ENCODE measurements at places on chromosomes 5 and 9. TPM values are rescaled to one million over a fixed set of nuclear protein-coding genes. Genes with fewer than 3 reads are reported as not detected.

DNA sequence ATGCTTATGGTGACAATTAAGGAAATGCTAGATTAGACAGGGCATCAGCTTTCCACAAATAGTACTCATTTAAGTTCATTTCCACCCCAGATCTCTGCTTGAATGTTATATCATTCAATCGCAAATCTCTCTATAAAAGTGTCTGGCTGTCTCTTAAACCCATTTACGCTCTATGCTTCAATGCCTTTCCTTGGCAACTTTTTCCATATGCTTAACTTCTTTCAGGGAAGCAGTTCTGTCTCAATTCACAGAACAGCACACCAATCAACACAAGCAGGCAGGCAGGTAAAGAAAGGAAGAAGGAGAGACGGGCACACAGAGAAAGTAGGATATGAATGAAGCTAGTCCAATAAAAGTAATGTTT lies 243.1 kb downstream of the DENND1A start:
- DNase-seq, result no peak

Gene PCDHGC4
- total RNA-seq, result 0.75 TPM

GRCh38 chr5:60497706-60498500 lies 202.1 kb downstream of the DEPDC1B start:
- DNase-seq, result no peak

Gene CCDC171
- total RNA-seq, result 4.5 TPM

DNA sequence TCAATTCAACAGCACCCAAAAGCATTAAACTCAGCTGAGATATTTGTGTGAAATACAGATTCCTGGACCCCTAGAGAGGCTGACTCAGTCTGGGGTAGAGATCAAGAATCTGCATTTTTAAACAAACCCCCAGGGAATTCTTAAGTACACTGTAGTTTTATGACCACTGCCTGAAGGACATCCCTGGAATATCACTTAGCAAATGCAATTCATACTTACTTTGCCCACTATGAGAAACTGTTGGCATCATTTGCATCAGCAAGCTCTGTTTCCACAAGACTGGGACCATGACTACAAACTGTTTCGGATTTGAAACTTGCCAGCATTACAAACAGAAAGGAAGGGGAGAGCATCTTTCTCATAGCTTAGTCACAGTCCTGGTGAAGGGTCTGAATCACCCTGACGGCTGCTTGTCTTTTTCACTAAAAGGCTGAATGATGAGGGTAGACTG lies 63.7 kb downstream of the MLLT3 start:
- no peak for DNase-seq

GRCh38 chr5:15717001-15717400 lies 217.0 kb downstream of the FBXL7 start:
- no peak for DNase-seq

GRCh38 chr5:159316519-159317383 lies 13.5 kb downstream of the IL12B start:
- no peak for DNase-seq

Gene F2RL1
- total RNA-seq, result 177 TPM

DNA sequence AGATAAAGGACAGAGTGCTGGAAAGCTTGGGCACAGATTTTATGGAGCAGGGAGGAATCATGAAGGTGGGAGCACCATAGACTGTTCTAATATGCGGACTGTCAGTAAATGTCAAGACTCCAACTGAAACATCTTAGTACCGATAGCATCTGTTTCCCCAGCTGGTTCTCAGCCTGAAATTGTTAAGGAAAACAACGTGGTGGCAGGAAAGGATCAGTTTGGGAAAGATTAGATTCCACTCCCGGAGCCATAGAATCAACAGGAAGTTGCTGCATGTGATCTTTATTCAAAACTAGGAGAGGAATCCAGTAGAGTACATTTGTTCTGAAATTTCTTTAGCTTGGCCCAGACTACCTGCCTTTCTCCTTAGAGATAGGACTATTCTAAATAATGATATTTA lies 559.1 kb downstream of the CSNK1G3 start:
- DNase-seq, result no peak

Gene SELENOP
- total RNA-seq, result 1,750 TPM

Gene ZNF782
- 8.2 TPM for total RNA-seq

- no peak for DNase-seq
Measured at GRCh38 chr5:138508958-138509357, 34.1 kb downstream of the ETF1 start.

Gene GPR21
- total RNA-seq, result 3.2 TPM

DNA sequence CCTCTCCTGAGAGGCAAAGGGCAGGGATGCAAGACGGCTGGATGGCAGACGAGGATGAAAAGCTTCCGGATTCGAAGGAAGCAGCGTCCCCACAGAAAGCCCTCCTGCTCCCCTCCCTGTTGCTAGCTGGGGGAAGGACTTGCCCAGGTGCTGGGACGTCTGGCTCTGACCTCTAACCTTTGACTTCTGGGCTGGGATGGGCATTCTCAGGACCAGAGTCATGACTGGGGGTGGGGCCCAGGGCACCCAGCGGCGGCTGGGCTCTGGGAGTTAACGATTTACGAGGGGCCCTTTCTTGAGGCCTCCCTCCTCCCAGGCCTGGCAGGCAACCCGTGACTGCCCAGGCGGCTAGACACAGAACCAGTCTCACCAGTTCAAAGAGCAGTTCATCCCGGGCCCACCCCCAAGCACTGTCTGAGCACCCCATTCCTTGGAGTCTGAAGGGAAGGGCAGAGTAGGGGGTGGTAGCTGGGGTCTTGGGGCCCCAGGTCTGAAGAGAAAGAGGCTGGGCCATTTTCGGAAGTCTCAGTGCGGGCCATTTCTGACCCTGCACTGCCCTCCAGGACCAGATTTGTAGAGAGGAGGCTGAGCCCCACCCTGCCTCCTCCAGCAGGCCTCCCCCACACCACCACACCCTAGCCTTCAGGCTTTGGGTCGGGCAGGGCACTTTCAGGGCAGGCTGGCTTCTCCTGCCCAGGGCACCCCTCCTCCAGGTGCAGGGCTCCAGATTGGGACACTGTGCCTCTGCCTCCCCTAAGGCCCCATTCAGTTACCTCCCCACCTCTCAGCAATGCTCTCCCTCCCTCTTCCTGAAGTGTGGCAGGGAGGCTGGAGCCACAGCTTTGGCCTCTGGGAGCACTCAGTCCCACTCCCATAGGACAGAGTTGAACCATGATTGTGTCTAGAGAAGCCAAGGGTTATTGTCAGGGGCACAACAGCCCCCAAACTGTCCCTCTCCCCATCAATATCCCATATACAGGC lies 5.0 kb upstream of the CXXC5 start:
- peak; percentile 90 for DNase-seq

Gene NR2F1-AS1
- total RNA-seq, result 2.2 TPM

DNA sequence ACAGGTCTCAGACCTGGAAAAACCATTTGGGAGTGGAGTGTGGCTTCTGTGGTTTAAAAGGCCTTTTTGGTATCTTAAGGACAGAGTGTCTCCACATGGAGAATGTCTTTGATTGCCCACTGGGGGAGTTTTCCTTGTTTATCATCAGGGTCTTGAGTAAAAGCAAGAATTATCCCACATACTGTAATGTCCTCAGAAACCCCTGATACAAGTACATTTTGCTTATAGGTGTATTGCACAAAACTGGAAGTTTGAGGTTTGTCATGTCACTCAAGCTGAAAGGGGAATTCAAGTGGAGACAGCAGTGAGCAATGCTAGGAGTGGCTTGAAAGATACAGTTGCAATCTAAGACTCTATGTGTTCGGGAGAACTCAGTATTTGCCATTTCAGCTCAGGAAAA lies 62.7 kb upstream of the GRAMD2B start:
- DNase-seq, result no peak

Gene SLC6A7
- total RNA-seq, result 18.9 TPM

- DNase-seq, result no peak
Measured at GRCh38 chr5:143376911-143377813, 26.3 kb downstream of the NR3C1 start.

Gene TEX48
- total RNA-seq, result not detected

Gene SGCD
- total RNA-seq, result 7.4 TPM

DNA sequence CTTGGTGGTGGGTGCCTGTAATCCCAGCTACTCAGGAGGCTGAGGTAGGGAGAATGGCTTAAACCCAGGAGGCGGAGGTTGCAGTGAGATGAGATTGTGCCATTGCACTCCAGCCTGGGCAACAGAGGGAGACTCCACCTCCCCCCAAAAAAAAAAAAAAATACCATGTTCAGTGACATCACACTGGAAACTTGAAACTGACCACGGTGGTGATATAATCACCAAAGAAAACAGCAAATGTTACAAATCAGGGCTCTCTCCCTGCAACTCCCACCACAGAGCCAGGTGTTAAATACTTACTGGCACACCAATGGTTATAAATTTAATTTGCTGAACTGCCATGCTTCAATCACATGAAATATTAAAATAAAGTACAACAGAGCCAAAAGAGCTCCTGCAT lies 81.4 kb downstream of the ZNF608 start:
- DNase-seq, result no peak

Gene FOXD4L5
- total RNA-seq, result 0.29 TPM

GRCh38 chr5:107381189-107381856 lies 289.4 kb downstream of the EFNA5 start:
- DNase-seq, result no peak

GRCh38 chr9:4048441-4048840 lies 251.4 kb downstream of the GLIS3 start:
- no peak for DNase-seq

DNA sequence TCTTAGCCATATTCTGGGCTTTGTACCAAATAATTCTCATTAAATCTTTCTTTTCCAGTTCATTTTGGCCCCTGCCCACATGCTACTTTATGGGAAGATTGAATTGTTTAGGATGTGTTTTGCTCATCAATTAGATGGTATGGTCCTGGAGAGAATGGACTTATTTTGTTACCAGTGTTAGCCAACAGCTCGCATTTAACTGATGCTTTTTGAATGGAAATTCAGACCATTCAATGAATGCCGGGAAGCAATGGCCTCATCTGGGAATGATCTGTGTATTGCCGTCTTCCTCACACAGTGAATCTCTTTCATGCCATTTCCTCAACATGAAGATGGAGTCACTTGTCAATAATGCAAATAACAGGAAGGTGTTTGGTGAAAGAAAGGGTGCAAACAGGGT lies 370.6 kb upstream of the PIK3R1 start:
- no peak for DNase-seq

DNA sequence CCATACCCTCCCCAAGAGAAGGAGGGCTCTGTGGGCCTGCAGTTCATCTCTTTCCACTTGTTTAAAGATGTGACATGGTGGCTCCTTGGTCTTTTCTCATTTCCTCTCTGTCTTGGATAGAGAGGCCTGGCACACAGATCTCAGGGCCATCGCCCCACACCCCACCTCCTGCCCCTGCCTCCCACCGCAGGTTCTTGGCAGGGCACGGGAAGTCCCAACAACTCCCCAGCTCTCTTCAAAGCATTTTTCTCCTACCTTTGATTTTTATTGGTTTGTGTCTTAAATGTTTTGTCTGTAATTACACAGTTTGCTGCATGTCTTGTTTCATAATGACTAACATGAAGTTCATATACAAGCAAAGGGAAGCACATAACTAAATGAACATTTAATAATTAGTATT lies 178.5 kb upstream of the MSX2 start:
- DNase-seq, result no peak

GRCh38 chr5:123217173-123217572 lies 128.1 kb downstream of the PRDM6 start:
- no peak for DNase-seq

DNA sequence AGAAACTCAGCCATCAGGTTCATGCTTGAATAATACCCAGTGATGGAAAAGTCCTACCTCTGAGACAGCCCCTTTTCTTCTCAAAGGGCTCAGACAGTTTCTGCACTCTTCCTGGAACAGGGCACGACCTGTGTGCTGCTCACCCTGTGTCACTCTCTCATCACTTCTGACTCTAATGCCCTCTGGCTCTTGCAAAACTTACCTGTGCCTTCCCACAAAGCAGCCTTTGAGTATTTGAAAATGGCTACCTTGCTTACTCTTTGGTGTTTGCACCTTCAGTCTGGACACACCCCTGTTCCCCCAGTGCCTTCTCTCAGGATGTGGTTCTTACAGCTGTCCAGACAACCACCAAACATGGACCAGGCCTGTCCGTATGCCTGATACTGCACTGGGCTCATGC lies 171.4 kb downstream of the GRIA1 start:
- no peak for DNase-seq

GRCh38 chr5:87210743-87211142 lies 56.9 kb upstream of the RASA1 start:
- DNase-seq, result peak; percentile 56

Gene PTGES
- total RNA-seq, result 5.2 TPM

- DNase-seq, result no peak
Measured at GRCh38 chr5:159963935-159964334, 45.0 kb upstream of the TTC1 start.

DNA sequence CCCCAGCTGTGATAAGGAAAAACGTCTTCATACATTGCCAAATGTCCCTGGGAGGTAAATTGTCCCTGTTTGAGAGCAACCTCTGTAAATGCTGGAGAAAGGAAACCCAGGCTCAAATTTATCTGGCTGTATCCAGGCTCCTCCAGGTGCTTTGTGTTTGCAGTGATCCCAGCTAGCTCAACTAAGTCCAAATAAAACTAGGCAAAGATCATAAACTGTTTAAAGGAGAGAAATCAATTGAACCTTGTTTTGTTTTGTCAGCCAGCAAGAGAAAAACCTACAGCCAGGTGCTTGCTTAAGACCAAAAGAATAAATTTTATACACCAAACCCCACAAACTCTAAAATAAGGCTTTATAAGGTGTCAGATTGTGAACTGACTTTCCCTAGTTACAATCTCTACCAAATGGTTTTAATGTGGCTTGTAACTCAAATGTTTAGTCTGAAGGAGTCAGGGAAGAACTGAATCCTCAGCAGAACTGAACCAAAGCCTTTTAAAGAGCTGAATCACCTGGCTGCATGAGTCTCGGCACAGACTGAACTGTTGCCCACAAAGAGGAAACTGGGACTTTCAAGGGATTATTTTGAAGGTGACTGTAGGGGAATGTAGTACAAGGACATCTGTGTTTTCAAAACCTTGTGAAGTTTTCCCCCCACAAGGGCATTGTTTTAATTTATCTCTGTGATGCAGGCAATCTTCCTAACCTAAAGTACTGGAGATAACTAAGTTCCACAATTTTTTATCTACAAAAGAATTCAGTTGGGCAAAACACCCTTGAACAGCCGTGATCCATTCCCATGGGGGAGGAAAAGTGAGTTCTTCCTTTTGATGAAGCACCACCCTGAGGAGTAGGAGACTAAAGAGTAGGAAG lies 201.7 kb upstream of the TARS1 start:
- no peak for DNase-seq

DNA sequence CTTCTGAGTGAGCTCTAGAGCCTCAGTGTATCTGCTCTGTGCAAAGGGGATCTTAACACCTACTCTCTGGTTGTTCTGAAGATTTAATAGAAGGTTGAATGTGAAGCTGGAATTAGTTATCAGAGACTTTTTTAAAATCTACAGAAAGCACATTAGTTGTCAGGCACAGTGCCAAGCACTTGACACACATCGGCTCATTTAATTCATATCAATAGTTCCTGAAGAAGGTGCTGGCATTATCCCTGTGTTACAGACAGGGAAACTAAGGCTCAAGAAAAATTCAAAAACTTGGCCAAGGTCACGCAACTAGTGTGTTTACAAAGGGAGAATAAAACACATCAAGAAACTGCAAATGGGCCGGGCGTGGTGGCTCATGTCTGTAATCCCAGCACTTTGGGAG lies 80.2 kb downstream of the FGF18 start:
- no peak for DNase-seq

GRCh38 chr5:56164376-56164775 lies 68.8 kb downstream of the ANKRD55 start:
- DNase-seq, result no peak

Gene ROPN1L
- not detected for total RNA-seq
